ENCODE measurements at places on chromosomes 13 and 19.
A peak's percentile ranks its signal among the peaks of the same experiment; 100 is the strongest.

GRCh38 chr19:54169149-54169740 is 3.7 kb downstream of the TMC4 start:
- no peak for DNase-seq

- no peak for DNase-seq
Observed at GRCh38 chr13:83503424-83503823, 378.9 kb downstream of the SLITRK1 start.

DNA sequence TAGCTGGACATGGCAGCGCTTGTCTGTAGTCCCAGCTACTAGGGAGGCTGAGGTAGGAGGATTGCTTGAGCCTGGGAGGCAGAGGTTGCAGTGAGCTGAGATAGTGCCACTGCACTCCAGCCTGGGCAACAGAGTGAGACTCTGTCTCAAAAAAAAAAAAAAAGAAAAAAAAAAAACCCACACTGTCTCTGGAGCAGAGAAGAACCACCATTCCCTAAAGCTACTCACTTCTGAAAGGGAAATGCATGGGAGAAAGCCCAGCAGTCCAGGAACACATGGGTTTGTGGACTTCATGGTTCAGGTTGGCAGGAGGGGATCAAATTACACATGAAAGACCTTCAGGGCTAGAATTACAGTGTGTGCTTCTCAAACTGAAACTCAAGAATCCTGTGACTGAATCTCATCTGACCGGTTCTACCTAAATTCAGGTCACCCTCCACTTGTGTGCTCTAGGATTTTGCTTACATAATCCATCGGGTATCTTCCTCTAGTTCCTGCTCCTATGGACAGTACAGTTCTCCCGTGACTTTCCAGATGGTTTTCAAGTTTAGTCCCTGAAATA is 30.2 kb upstream of the CPB2 start:
- DNase-seq = no peak

DNA sequence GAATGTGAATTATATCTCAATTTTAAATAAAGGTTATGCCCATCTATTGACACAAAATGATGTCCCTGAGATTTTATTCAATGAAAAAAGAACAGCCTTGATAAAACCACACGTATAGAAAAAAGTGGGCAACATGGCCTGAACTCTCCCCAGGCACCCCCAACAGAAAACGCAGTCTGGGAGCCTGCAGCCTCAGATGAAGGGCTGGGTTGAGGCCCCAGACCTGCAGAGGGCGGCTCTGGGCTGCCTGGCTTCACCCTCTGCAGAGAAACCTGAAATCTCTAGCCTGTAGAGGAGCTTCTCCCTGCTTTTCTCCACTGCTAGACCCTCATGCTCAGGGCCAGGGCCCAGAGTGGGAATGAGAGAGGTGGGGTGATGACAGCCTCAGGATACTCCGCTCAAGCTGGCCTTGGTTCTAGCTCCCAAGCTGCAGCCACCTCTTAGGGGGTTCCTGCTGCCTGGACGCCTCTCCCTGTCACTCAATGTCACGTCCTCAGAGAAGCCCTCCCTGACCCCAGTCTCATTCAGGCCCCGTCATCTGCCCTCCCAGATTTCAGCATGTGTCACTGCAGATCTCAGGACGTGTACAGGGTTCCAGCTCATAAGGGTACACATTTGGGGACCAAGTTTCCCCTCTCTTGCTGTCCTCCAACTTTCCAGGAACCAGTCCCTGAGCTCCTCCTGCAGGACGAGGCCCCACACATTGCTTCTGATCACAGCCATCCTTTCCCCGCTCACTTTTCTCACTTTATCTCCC is 1.8 kb downstream of the MBD3 start:
- DNase-seq = no peak

DNA sequence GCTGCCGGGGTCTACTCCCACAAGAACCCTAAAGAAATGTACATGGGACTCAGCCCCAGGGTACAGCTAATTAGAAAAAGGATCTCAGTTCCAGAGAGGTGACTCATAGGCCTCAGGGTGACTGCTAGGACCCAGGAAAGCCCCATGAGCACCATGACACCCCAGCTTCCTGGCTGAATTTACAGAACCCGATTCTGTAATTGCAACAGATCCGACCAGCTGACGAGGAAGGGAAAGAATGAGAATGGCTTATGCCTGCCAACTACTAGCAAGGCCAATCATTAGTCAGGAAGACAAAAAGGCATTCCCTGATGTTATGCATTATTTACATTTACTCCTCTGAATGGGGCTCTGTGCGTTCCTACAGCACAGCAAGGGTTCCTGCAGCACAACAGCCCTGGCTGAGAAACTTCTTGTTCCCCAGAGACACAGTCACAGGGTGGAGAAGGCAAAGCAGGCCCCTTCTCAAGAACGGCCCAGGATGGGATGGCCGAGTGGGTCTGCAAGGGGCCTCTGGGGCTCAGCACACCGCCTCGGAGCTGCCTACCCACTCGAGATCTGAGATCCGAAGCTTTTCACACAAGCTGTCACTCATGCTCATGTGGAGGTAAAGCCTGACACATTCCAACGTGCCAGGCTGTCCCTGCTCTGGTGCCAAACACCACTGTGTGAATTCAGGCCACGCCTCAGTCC is 27.2 kb downstream of the PBX4 start:
- DNase-seq = peak; percentile 34

- DNase-seq = no peak
Observed at GRCh38 chr13:30105381-30105780, 202.0 kb downstream of the KATNAL1 start.

GRCh38 chr13:43730642-43731041 is 56.1 kb downstream of the ENOX1 start:
- DNase-seq = no peak

GRCh38 chr19:53076984-53077383 is 26.2 kb downstream of the ZNF160 start:
- no peak for DNase-seq

GRCh38 chr13:24274452-24275021 is 34.8 kb upstream of the C1QTNF9 start:
- peak; percentile 50 for DNase-seq

DNA sequence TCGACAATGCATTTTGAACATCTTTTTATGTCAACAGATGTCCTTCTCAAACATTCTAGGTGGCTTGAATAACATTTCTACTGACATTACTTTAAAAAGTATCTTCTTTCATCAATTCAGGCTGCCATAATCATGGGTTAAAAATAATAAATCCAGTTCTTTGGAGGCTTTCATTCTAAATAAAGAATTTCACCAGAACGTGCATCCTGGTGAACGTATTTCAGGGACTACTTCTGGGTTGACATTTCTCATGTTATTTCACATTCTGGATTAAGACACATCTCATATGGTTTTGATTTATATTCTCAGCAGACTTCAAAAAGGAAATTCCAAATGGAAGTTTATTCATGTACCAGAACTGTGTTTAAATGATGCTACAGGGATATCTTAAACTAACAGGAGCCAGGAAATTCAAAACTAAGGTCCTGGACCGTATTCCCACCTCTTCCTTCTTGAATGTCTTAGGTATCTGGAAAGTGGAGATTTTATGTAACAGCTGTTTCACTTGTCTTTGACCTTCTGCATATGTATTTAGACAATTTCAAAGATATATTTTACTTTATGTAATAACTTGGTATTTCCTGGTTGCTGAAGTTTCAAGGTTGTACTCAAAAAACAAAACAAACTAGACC is 107.2 kb downstream of the STARD13 start:
- no peak for DNase-seq

DNA sequence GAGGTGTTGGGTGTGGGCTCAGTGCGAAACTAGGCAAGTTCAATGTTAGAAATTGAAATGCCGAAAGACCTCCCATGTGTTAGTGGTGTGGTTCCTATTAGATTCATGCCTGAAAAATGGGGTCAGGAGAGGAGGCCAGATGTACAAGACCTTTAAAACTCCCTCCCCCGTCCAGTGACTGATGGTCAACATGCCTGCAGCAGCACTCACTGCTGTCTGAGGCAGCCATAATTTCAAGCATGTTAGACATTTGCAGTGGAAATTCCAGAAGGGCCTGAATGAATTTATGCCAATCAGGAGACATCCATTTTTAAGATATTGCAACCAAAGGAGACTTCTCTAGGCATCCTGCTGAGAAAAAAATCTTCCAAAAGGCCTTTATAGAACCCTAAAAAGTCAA is 426.9 kb upstream of the NBEA start:
- DNase-seq = no peak

GRCh38 chr13:113853518-113854237 is 10.2 kb downstream of the GAS6 start:
- no peak for DNase-seq

DNA sequence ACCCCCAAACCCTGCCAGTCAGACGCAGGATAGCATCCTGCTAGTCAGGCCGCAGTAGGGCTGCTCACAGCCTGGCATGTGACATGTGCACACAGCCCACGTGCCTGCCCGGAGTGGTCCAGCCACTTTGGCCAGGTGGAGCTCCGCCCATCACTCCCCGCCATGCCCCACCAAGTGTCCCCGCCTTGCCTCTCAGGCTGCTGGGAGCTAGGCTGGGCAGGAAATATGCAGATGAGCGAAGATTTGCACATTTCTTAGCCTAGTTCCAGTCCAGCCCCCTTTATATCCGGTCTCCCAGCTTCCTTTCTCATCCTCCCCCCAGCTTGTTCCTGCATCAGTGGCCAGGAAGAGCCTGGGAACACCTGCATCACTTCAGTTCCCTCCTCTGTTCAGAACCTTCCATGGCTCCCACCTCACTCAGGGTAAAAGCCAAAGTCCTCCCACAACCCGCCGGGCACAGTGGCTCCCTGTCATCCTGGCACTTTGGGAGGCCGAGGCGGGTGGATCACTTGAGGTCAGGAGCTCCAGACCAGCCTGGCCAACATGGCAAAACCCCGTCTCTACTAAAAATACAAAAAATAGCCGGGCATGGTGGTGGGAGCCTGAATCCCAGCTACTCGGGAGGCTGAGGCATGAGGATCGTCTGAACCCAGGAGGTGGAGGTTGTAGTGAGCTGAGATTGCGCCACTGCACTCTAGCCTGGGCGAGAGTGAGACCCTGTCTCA is 2.3 kb upstream of the DOCK6 start:
- no peak for DNase-seq
